Caki2 (cell line): ENCODE measurements at places on chromosomes 3 and 15. TPM values are rescaled to one million over a fixed set of nuclear protein-coding genes. Genes with fewer than 3 reads are reported as not detected.

The TRH gene
- not detected in 2 replicates for total RNA-seq

DNA sequence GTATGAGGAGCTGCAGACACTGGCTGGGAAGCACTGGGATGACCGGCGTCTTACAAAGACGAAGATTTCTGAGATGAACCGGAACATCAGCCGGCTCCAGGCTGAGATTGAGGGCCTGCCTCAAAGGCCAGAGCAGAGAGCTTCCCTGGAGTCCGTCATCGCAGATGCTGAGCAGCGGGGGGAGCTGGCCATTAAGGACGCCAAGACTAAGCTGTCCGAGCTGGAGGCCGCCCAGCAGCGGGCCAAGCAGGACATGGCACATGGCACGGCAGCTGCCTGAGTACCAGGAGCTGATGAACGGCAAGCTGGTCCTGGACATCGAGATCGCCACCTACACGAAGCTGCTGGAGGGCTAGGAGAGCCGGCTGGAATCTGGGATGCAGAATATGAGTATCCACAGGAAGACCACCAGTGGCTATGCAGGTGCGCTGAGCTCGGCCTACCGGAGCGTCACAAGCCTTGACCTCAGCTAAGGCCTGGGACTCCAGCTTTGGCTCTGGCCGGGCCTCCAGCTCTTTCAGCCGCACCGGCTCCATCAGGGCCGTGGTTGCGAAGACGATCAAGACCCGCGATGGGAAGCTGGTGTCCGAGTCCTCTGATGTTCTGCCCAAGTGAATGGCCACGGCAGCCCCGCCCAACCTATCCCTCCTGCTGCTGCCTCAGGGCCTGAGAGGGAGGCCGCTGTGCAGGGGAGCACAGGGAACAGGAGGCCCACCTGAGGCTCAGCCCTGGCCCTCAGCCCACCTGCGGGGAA is 9.2 kb upstream of the SHC4 start:
- DNase-seq = no peak

DNA sequence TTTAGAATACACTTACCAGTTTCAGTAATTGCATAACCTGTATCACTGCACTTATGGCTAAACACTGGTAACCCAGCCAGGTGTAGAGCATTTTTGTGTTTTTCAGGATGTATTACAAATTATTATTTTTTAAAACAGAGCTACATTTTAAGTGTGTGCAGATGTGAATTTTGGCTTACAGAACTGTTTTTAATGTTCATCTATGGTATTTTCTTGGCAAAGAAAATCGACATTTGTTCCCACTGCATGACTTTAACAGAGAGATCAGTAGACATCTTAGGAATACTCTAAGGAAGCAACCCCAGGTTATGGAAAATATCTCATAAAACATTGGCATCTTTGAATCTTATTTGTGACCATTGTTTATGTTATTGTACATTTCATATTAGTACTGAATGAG is 73.3 kb downstream of the ATP13A4 start:
- DNase-seq = no peak

DNA sequence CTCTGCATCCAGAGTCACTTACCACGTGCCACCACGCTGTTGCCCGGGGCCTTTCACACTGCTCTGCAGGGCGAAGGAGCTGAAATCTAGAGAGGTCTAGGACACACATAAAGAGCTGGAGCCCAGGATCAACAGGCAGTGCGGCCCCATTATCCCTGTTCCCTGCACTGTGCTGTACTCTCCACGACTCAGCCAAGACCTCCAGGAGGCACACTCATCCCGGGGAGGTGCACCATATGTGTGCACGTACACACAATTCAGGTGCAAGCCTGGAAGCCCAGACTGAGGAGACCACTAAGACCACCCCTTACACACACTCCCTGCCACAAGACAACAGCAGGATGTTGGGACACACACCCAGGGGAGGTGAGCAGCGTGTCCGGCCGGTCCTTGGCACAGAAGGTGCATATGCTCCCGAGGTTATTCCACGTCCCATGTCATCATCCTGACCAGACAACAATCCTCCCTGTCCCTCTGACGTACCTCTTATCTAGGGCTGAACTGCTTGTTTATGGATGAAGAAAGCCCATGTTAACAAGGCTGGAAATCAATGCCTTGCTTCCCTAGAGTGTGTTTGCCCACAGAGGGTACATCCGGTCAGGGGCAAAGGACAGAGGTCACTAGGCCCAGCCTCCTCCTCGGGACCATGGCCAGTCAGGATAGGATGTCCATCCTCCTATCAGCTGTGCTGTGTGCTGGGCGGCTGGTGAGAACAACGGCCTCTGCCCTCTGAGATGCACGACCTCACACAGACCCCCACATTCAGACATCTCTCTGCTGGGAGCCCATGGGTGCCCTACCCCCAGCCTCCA is 16.1 kb downstream of the KLF15 start:
- no peak for DNase-seq

The FBXW12 gene
- not detected in 2 replicates for total RNA-seq

GRCh38 chr15:45665261-45665660 is 30.4 kb downstream of the SQOR start:
- no peak for DNase-seq

DNA sequence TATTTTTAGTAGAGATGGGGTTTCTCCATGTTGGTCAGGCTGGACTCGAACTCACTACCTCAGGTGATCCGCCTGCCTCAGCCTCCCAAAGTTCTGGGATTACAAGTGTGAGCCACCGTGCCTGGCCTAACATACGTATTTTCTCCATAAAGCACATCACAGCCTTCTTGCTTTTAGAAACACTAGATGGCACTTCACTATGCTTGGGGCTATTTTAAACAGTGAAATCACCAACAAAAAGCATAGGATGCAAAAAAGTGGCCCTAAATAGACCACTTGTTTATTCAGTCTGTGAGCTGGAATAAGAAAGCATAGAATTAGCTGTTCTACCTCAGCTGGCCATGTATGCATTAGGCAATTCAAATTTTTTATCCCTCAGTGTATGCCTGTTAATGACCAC is 46.0 kb downstream of the PRICKLE2 start:
- no peak for DNase-seq

GRCh38 chr3:103494512-103494911 is 1059.7 kb downstream of the ZPLD1 start:
- DNase-seq = no peak

The MOBP gene
- not detected in 2 replicates for total RNA-seq

DNA sequence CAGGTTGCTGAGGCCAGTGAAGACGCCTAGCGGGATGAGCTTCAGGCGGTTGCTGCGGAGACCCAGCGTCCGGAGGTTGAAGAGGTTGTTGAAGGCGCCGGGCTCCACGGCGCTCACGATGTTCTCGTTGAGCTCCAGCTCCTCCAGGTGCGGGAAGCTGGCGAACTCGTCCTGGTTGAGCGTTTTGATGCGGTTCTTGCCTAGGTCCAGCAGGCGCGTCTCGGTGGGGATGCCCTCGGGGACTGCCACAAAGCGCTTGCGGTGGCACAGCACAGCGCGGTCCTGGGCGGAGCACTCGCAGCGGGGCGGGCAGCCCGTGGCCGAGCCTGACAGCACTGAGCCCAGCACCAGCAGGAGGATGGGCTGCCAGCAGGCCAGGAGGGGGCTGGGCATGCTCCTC is 17.2 kb downstream of the LINGO1 start:
- DNase-seq = no peak

The ECE2 gene
- total RNA-seq = not detected in 2 replicates

- no peak for DNase-seq
Observed at GRCh38 chr3:69539134-69539533, 153.2 kb upstream of the FRMD4B start.

- peak; percentile 68 for DNase-seq
Observed at GRCh38 chr3:29922992-29923746, 642.3 kb downstream of the RBMS3 start.

The PIGB gene
- total RNA-seq = 26.0 and 28.7 TPM in 2 replicates

The COL6A5 gene
- total RNA-seq = not detected in 2 replicates

- no peak for DNase-seq
Observed at GRCh38 chr15:64970698-64971097, 19.0 kb downstream of the SPG21 start.

GRCh38 chr15:87047203-87047965 is 967.7 kb downstream of the AGBL1 start:
- no peak for DNase-seq

DNA sequence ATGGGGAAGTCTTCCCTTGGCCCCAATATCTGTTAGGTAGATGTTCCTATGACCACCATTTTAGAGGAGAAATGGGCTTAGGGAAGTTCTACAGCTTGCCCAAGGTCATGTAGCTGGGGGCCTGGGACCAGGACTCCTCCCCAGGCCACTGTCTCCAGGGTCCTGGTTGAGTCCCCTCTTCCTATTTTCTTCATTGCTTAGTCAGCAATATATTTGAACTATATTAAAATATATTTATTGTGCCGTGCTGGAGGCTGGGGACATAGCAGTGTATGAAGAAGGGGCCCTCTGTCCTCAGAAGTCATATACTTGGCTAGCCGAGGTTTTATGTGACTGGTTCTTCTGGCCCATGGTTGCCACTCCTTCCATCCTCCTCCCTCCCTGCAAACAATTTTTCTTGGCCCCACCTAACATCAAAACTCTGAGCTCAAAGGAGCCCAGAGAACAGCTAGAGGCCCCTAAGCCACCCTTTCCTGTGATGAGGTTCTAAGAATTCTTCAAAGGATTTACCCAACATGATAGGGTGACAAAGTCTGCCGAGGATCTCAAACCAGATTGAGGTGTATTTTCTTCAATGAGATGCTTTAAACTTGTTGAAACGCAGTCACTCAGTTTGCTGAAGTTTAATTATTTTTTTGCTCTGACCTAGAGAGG is 121.2 kb upstream of the RASGRP1 start:
- DNase-seq = no peak

GRCh38 chr15:66764072-66764786 is 62.2 kb downstream of the SMAD6 start:
- no peak for DNase-seq

The SUCLG2 gene
- 36.7 and 45.5 TPM in 2 replicates for total RNA-seq

DNA sequence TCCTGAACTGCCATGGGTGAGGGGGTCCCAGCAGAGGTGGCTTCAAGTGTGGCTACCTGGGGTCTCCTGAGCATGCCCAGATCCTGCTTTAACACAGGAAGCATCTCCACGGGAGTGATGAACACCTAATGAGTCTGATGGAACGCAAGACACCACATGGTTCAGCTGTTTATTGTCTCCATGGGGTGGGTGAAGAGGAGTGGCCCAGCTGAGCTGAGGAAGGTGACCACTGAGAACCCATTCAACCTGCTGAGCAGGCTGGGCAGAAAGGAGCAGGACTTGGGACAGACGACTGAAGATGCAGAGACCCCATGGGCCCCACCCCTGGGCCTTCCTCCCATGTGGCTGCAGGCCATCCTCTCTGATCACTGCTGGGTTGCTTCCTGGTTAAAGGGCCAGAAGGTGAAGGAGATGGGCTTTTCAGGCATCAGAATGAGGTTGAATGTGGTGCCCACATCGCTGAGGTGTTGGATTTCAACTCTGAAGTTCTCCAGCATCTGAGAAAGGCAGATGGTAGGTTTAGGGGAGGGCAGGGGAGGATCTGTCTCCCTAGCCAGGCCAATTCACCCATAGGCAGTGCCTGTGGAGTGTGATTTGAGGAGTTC is 29.7 kb downstream of the CYP11A1 start:
- no peak for DNase-seq

GRCh38 chr3:13420045-13420830 is at the start of gene NUP210:
Gene NUP210 (minus strand): TSS chr3:13420322. CDS start chr3:13420226, 96 bp downstream.
- peak; percentile 42 for DNase-seq

DNA sequence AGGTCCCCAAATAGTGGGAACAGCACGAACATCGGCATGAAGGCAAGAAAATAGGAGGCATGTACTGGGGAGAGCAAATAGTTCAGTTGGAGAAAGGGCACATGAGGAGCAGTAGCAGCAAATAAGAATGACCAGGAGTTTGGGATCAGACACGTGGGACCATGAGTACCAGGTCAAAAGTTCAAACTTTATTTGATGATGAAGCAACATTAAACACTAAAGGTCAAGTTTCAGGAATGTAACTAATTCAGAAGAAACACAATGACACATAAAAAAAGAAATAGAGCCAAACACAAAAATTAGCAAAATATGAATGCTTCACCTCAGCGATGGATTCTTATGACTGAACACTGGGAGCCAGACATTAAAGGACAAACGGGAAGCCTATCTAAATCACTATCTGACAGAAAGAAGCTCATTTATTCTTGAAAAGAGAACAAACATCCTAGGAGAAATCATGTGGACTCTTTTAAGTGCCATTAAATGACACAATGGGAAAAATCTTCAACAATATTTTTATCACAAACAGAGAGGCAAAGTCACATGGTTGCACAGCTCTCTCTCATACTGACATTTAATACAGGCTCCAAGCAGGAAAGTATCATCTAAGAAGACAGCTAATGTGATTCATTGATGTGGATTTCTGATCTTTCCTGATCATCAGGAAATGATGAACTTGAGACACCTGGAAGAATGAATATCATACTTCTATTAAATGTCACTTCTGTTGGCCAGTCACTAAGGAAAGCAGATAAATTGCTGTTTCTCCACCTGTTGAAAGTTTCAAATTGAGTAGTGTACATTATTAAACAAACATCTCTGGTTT is 216.9 kb upstream of the THBS1 start:
- no peak for DNase-seq

DNA sequence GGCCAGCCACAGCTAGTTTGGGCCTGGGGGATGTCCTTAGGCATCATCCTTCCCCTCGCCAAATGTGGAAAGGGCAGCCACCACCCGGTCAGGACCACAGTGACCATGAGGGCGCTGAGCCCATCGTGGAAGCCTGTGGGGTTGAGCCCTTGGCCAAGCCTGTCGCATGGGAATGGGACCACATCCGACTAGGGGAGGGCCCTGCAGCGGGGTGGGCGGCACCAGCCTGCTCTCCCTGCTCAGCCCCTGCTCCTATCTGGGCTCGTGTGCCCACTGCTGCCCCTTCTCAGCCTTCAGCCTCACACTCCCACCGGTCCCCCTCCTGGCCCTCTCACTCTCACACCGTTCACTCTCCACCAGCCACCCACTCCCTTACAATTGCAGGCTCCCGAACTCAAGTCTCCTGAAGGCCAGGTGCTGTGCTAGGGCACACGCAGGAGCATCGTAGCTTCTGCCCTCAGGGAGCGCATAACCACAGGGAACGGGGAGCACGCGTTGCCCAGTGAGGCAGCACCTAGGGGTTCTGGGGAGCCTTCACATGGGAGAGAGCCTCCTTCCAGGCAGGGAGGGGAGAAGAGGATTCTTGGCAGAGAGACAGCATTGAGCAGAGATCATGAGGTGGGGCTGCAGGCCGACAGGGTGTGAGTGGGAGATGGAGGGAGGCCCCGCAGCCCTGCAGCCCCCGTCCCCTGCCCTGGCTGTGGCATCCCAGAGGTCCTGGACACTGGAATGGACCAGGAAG is 26.1 kb downstream of the LOXL1 start:
- DNase-seq = no peak

The KNSTRN gene
- 54.8 and 65.1 TPM in 2 replicates for total RNA-seq
